ENCODE measurements at places on chromosomes 11 and 22. TPM values are rescaled to one million over a fixed set of nuclear protein-coding genes. Genes with fewer than 3 reads are reported as not detected.
A peak's percentile ranks its signal among the peaks of the same experiment; 100 is the strongest.

MRGPRX4 gene
- not detected for total RNA-seq

INPP5J gene
- 1.7 TPM for total RNA-seq

NUMA1 gene
- total RNA-seq, result 221 TPM

DNA sequence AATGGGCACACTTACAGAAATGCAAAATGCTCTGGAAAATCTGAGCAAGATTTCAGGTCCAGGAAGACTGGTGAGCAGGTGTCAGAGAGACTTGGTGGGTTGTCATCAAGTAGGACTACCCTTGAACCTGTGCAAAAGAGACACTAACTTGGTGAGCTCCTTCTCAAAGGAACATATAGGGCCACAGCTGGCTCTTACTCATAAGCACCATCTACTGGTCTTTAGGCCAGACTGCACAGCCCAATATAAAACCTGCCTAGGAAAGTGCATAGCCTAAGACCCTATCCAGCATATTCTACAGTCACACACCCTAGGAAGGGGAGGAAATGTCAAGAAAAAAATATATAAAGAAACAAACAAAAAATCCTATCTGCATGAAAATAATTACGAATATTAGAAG lies 18.2 kb upstream of the OR10W1 start:
- H3K36me3 ChIP-seq, result no peaks in the 10 kb centered on the region
- no peak overlapping the region for H3K27ac ChIP-seq
- DNase-seq, result no peak
- H3K27me3 ChIP-seq, result no peaks in the 10 kb centered on the region
- no peaks in the 10 kb centered on the region for H3K4me1 ChIP-seq
- H3K4me3 ChIP-seq, result no peak overlapping the region

DNA sequence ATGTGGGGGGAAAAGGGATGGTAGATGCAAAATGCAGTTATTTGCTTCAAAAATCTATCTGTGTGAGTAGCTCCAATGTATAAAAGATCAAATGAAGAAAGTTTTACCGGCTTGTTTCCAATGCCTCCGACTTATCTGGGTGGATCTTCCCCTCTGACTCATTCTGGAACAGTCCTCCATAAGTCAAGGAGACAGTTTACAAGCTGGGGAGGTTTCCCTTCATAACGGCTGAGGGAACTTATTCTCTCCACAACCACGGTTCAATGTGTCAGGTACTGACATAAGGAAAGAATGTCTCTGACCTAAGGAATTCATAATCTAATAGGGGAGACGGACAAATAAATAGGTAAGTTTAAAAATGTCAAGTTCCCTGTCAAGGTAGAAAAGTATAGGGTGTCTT lies 49.7 kb upstream of the BIRC3 start:
- peaks cover 39% of the 10 kb centered on the region for H3K4me1 ChIP-seq
- peak overlapping the region; percentile 73 for H3K4me3 ChIP-seq
- H3K27me3 ChIP-seq, result no peaks in the 10 kb centered on the region
- H3K27ac ChIP-seq, result peak overlapping the region; percentile 80
- no peaks in the 10 kb centered on the region for H3K36me3 ChIP-seq
